ENCODE measurements at places on chromosomes 13 and 19.

DNA sequence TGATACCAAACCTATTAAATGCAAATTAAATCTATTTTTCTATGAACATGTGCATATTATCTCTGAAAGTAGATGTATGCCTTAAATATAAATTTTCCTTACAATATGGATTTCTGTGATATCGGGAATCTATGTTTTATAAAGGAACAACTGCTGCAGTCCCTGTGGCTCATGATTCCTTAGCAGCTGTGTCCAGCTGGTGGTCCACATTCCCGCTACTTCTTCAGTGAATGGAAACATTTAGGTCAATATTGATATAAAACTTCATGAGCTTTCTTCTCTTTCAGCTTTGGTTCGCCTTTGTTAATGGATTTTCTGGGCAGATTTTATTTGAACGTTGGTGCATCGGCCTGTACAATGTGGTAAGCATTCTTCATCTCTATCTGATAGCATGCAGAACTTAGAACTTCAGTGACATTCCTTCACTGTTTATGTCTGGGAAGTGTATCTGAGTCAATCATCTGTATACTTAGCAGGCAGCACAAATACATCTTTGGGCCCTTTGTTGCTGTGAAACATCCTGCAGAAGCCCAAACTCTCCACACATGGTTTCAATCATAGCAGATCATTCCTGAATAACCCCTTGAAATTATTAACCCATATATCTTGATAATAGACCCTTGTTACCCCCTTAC is 223.9 kb downstream of the SHISA2 start:
- DNase-seq: no peak

DNA sequence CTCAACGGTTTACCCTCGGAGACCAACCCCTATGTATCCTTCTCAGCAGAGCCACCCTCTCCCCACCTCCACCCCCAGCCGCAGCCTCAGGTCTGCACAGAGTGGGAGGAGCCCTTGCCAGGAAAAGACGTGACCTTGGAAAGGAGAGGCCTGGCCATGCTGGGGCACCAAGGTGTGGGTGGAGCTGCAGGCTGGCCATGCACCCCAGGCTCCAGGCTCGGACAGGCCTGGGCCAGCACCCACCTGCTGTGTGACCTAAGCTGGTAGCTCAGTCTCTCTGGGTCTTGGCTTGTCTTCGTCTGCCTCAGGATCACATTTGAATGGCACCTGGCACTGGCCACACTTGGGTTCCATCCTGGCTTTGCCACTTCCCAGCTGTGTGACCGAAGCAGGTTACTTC is 29.5 kb downstream of the CCDC8 start:
- DNase-seq: no peak

DNA sequence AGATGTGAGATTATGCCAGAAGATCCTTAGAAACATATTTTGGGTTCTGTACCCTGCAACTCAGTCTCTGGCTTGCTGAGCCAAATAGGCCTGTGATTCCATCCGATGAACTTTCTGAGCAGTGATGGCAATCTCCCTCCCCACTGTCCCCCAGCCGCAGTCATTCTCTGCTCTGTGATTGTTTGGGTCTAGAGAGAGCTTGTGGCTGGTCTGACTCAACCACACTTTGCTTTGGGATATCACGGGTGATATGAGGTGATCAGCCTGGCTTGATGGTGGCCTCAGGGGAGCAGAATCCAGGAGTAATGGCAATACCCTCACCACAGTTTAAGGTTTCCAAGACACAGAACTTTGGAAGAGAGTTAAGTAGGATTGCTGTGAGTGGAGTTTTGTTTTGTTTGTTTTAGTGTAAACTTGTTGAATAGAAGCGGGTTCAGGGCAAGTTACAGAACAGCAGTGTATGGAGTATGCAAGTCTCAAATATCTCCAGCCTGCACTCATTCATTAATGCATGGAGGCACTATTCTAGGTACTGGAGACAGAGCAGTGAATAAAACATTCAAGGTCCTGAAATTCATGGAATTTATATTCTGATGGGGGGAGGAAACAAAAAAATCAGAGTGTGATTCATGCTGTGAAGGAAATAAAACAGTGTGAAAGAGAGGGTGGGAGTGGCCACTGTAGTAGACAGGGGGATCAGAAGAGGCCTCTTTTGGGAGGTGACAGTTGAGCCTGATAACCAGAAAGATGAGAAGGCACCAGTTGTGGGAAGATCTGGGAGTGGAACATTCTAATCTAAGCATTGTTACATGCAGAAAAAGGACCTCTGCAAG is 5.3 kb downstream of the SAMD4B start:
- DNase-seq: peak; percentile 44

- peak; percentile 36 for DNase-seq
Measured at GRCh38 chr13:41244556-41244955, 18.8 kb downstream of the MTRF1 start.

- peak; percentile 58 for DNase-seq
Measured at GRCh38 chr13:104641309-104641708, 1575.1 kb upstream of the SLC10A2 start.

DNA sequence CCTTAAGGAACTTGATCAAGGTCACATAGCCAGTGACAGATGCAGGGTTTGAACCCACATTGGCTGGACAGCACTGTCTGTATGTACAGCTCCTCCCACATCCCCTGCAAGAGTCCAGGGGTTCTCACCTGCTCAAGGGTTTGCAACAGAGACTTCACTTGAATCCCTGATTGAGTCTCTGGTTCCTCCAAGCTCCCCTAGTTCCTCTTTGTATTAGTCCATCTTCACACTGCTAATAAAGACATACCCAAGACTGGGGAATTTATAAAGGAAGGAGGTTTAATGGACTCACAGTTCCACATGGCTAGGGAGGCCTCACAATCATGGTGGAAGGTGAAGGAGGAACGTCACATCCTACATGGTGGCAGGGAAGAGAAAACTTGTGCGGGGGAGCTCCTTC is 72.8 kb upstream of the CLDN10 start:
- no peak for DNase-seq

Data from LHCN-M2 (cell line).